ENCODE measurements at places on chromosomes 6 and 20.

GRCh38 chr6:84536885-84537638 is 227.3 kb downstream of the TBX18 start:
- no peak for DNase-seq

- DNase-seq, result no peak
Observed at GRCh38 chr20:48656661-48657211, 171.1 kb downstream of the PREX1 start.

- peak; percentile 23 for DNase-seq
Observed at GRCh38 chr6:42075159-42075838, 25.0 kb downstream of the TAF8 start.

DNA sequence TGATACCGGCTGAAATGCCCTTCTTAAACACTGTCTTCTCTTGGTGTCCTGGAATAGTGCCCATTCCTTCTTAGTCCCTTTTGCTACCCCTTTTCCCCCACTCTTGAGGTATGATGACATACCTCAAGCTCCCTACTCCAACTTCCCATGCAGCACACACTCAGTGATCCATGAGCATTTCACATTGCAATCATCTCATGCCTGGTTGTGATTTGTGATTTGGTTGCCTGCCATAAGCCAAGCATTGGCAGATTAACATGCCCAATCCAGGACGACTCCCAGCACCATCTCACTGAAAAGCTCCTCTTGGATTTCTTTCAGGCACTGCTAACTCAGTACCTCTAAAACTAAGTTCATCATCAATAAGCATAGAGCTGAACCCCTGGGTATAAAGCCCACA is 14.7 kb upstream of the PTPRA start:
- DNase-seq, result no peak

GRCh38 chr20:32909451-32909850 is 50.7 kb downstream of the EFCAB8 start:
- no peak for DNase-seq

GRCh38 chr6:170572704-170573466 is 11.6 kb downstream of the PDCD2 start:
- no peak for DNase-seq

DNA sequence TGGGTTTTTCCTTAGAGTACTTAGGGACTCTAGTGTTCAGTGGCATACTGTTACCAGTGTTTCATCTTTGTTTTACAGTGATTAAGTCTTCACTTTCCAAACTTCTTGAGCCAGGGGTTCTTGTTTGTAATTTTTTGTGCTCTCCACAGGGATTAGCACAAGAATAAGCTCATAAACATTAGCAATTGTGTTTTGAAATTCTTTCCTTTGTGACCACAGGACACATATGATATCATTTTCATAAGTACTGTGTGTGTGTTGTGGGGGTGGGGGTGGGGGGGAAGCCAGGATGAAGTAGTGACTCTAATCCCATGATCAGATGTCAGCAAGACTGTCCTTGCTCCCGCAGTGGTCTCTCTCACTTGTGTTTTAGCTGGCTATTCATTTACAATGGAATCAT is 101.5 kb upstream of the SCP2D1 start:
- no peak for DNase-seq

- DNase-seq, result no peak
Observed at GRCh38 chr6:135022050-135022697, 32.4 kb downstream of the HBS1L start.

DNA sequence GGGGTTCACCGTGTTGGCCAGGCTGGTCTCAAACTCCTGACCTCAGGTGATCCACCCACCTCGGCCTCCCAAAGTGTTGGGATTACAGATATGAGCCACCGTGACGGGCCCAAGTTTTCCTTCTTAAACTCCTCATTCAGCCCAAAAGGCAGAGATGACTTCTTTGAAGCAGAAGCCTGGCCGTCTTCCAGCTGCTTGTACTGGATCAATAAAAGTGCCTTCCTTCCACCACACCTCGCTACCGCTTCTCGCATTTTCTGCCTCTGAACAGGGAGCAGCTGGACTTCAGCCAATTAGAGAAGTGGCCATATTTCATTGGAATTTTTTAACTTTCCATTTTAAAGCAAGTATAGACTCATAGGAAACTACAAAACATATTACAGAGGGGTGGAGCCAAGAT is 241.1 kb downstream of the PREX1 start:
- no peak for DNase-seq

DNA sequence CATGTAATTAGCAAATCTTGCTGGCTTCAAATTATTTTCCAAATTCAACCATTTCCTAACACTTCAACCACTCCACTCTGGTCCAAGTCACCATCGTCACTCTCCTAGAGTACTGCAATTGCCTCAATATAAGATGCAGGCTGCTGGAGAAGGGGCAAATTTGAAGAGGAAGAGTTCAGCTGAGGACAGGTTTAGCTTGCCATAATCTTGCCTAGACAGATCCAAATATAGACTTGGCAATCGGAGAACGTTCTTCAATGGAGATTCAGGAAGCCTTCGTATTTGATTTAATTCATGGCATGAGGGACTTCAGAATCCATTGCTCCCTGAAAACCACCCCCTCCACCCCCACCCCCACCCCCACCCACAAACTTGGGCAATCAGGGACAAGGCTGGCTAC is 15.4 kb upstream of the KHDC1L start:
- no peak for DNase-seq

- no peak for DNase-seq
Observed at GRCh38 chr6:42512579-42512978, 51.2 kb upstream of the UBR2 start.

DNA sequence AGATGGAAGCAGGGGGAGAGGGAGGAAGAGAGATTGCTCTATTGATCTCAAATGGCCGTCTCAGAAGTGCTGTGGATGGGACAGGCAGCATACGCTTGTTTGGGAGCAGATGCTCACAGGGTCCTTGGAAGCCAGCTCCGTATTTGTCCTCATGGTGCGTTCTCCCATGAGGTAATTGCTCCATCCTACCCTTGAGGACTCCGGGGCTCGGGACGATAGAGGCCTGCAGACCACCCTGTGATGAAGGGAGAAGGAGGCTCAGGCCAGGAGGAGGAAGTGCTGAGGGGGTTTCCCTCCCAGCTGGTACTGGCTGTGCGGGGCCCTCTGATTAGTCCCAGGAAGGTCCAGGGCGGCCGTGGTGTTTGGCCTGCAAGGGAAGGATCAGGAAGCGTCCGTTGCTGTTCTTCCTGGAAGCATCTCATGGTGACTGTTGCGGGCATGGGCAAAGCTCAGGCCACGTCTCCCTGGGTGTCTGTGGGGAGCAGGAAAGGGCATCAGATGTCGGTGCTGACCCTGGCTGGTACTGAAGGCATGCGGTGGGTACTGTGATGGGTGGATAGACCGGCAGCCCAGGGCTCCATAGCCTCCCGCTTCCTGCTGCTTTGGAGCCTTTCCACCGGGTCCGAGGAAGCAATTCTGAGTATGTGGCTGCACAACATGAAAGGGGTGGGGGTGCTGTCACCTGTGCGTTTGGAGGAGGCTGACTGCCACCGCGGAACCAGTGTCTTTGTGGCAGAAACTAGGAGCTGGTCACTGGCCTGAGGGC is 158.3 kb downstream of the SYCP2 start:
- DNase-seq, result no peak

DNA sequence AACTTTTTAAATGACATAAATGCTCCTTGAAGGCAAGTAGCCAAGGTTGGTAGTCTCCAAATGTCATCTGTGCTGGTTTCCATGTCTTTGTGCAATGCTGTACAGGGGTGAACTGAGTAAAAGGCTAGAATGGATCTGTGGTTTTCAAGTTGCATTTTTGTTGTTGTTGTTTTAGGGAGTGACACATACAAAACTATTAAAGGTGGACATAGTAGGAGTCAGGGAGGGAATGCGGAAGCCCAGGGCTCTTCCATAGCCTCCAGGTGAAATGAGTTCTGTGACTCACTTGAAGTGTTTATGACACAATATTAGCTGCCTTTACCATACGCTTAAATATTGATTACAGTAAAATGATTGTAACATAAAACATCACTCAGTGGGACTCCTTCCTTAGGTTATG is 22.5 kb upstream of the QKI start:
- DNase-seq, result no peak

- no peak for DNase-seq
Observed at GRCh38 chr6:39887692-39888450, 46.4 kb downstream of the MOCS1 start.

DNA sequence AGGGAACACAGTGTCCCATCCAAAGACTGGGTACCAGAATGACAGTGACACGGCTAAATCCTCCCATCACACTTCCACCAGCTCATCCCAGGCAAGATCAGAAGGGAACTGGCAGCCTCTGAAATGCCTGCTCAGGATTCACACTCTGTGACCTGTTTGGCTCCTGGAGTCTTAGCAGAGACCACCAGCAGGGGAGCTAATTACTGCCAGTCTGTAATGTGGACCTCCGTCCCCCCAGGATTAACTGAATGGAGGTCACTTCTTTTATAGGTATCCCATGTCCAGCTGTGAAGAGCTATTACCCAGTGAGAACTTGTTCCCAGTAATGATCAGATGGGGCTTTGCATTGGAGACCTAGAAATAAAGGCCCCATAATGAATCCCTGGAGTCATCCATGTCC is 45.2 kb downstream of the DEFB114 start:
- no peak for DNase-seq

- no peak for DNase-seq
Observed at GRCh38 chr20:16560216-16560615, 13.0 kb downstream of the KIF16B start.

DNA sequence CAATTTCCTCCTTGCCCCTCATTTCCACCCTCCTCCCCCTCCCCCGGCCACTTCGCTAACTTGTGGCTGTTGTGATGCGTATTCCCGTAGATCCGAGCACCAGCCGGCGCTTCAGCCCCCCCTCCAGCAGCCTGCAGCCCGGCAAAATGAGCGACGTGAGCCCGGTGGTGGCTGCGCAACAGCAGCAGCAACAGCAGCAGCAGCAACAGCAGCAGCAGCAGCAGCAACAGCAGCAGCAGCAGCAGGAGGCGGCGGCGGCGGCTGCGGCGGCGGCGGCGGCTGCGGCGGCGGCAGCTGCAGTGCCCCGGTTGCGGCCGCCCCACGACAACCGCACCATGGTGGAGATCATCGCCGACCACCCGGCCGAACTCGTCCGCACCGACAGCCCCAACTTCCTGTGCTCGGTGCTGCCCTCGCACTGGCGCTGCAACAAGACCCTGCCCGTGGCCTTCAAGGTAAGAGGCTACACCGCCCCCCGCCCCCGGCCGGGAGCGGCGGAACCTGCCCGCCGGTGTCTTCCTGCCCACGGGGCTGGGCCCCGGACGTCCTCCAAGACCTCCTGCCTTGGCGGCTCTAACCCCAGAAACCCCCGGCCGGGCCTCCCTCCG is 44.9 kb upstream of the SUPT3H start:
- DNase-seq, result peak; percentile 7

GRCh38 chr6:88585276-88585692 is 378.1 kb downstream of the RNGTT start:
- DNase-seq, result no peak

DNA sequence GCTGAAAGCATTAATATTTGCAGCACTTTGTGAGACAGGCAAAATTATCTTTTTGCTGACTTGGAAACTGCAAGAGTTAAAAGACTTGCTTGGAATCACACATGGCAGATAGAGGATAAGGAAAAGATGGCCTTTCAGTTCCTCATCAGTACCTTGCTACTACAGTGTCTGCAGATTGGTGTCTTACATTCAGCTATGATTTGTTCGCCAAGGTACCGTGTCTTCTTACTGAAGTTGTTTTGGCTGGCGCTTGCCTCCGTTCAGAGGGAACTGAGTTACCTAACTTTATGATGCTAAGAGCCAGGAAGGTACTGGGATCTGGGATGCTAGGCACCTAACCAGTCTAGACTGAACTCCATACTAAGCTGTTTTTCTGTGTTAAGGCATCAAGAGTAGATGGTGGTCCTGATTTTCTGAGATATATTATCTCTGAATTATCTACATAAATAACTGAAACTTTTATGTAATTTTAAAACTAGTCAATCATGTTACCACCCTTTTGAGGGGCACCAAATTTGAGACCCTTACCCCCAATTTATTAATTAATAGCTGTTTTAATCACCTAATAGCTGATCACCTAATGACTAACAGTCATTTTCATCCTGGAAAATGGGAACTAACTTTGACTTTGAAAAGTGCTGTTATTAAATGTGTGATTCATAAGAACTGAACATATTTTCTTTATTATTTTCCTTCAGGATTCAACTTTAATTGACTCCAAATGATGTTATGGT is 2.5 kb downstream of the WTAP start:
- no peak for DNase-seq

GRCh38 chr20:50304923-50305635 is 114.4 kb downstream of the CEBPB start:
- no peak for DNase-seq

- no peak for DNase-seq
Observed at GRCh38 chr20:34970193-34970840, 14.6 kb downstream of the MYH7B start.

- DNase-seq, result no peak
Observed at GRCh38 chr6:44530910-44531234, 143.4 kb downstream of the CDC5L start.

DNA sequence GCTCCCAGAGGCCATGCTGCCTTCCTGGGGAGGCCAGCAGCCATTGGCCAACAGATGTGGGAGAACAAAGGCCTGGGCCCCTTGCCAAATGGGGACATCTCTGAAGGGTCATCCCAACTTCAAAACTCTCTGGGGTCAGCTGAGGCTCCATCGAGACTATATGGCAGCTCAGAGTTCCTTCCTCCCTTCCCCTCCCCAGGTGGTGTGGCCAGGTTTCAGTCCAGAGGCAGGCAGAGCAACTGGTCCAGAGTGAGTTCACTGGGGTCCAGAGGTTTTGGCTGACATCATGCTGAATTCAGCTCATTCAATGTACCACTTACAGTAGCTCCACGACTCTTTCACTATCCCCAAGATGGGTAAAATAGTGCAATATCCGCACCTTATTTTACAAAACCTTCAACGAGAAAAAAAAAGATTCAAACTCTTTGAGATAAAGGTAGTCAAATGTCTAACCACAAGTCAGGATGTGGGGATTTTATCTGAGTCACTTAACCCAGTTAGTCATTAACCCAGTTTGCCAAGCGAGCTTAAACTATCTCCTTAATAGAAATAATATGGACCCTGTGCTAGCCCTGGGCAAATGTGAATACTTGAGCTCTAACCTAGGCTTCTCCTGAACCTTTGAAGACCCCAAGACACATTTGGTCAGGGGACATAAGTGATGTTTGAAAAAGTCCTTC is 108.4 kb upstream of the PLEKHG1 start:
- no peak for DNase-seq

GRCh38 chr6:152642578-152643375 is 5.6 kb upstream of the SYNE1 start:
- DNase-seq, result peak; percentile 77

GRCh38 chr6:4464638-4465037 is 311.6 kb upstream of the CDYL start:
- no peak for DNase-seq

- peak; percentile 1 for DNase-seq
Observed at GRCh38 chr6:143060806-143061596, at the start of gene AIG1. Gene AIG1 (plus strand): TSS chr6:143060889. CDS start chr6:143060926, 37 bp downstream.

- DNase-seq, result no peak
Observed at GRCh38 chr20:61668065-61668650, 397.5 kb downstream of the TAF4 start.

DNA sequence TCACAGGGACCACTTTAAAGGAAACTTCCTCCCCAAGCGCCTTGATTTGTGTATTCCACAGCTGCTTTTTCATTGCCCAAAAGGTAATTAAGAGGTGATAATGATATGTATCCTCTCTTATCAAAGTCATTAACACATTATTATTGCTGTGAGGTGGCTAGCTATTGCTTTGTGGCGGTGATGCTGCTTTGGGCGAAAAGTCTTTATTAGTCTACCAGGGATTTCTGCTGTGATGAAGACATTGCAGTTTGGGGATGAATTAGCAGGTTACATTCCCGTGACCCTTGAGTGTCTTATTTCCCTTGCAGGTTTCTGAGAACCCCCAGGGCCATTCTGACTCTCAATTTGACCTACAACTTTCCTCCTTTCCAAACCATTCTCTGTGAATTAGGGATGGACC is 143.4 kb upstream of the SOX4 start:
- no peak for DNase-seq

All from NCI-H1436 (cell line).